ENCODE measurements at places on chromosomes 16 and 17.
A peak's percentile ranks its signal among the peaks of the same experiment; 100 is the strongest.

- no peak for DNase-seq
Observed at GRCh38 chr16:70809392-70810060, 8.6 kb upstream of the VAC14 start.

GRCh38 chr17:80359422-80360110, 55.4 kb upstream of the ENDOV start:
- peak; percentile 71 for DNase-seq

DNA sequence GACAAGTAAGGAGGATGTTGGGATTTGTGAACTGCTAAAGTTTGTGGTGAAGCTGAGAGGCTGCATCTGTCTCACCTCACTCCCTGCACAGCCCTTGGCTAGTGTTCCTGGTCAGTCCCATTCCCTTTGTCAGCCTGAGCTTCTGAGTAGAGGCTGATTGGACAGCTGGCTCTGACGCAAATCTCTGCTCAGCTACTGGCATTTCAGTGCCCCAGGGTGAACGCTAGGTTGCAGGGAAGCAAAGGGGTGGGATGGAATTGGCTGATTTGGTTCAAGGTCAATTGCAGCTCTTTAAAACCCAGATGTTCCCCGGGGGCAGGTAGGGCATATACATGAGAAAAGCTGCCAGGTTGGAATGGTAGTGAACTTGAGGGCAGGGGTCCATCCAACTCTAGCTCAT, 23.1 kb upstream of the CNOT1 start:
- peak; percentile 51 for DNase-seq

GRCh38 chr16:10575506-10576130, 4.8 kb downstream of the EMP2 start:
- peak; percentile 69 for DNase-seq

- DNase-seq: peak; percentile 81
Observed at GRCh38 chr17:34173241-34173640, 81.8 kb upstream of the CCL2 start.

GRCh38 chr16:5616841-5617240, 519.2 kb upstream of the EEF2KMT start:
- no peak for DNase-seq
